ENCODE measurements at places on chromosomes 3 and 15. TPM values are rescaled to one million over a fixed set of nuclear protein-coding genes. Genes with fewer than 3 reads are reported as not detected.

- no peak for DNase-seq
- H3K27me3 ChIP-seq: no peaks in the 10 kb centered on the region
- no peaks in the 10 kb centered on the region for H3K4me1 ChIP-seq
Measured at GRCh38 chr3:9074079-9074478, 110.8 kb upstream of the RAD18 start.

Gene MAP1A
- total RNA-seq: 8.7 TPM

Gene SAMD7
- not detected for total RNA-seq

DNA sequence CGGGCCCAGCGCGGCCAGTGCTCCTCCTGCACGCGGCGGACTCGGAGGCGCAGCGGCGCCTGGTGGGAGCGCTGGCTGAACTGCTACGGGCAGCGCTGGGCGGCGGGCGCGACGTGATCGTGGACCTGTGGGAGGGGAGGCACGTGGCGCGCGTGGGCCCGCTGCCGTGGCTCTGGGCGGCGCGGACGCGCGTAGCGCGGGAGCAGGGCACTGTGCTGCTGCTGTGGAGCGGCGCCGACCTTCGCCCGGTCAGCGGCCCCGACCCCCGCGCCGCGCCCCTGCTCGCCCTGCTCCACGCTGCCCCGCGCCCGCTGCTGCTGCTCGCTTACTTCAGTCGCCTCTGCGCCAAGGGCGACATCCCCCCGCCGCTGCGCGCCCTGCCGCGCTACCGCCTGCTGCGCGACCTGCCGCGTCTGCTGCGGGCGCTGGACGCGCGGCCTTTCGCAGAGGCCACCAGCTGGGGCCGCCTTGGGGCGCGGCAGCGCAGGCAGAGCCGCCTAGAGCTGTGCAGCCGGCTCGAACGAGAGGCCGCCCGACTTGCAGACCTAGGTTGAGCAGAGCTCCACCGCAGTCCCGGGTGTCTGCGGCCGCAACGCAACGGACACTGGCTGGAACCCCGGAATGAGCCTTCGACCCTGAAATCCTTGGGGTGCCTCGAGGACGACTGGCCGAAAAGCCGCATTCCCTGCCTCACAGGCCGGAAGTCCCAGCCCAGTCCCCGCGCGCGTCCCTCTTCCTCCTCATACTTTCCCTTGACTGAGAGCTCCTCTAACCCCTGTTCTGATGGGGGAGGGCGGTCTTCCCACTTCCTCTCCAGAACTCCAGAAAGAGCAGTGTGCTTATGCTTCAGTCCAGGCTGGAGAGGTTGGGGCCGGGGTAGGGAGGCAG lies 1.4 kb upstream of the IL17RC start:
- no peaks in the 10 kb centered on the region for H3K27me3 ChIP-seq
- peaks cover 12% of the 10 kb centered on the region for H3K4me1 ChIP-seq
- peak overlapping the region; percentile 81 for H3K27ac ChIP-seq
- peaks cover 7% of the 10 kb centered on the region for H3K36me3 ChIP-seq
- H3K4me3 ChIP-seq: peak overlapping the region; percentile 80

DNA sequence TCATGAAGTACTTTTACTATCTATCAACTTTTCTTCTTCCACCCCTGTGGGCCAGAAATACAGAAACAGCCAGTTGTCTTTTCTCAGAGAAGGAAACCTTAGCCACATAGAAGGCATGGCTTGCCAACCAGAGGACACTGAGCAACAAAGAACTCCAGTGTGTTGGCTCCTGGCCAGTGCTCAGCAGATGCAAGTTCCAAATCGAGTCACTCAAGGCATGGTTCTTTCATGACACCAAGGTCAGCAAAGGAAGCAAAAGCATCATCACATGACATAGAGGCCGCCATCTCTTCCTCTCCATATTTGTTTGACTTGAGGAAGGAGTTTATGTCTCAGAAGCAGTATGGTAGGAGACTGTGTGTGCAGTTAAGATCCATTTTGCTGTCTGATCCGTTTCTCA lies 92.2 kb downstream of the MYLK start:
- H3K27ac ChIP-seq: no peak overlapping the region
- no peak overlapping the region for H3K4me3 ChIP-seq
- H3K4me1 ChIP-seq: no peaks in the 10 kb centered on the region
- DNase-seq: no peak
- peaks cover 2% of the 10 kb centered on the region for H3K27me3 ChIP-seq

DNA sequence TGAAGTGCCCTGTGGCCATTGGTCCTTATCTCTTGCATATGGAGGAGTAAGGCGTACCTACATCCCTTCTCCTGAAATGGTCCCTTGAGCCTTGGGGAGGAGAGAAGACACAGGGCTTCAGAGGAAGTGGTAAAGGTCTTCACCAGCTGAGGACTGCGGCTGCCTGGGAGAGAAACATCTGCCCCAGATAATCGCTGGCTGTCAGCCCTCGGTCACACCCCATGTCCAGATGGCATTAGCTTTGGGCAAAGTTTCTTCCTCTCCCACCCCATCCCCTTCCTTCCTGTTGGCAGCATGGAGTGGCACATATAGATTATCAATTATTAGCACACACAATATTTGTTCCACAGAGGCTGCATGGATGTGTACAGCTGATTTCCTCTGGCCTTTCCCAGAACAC lies 61.6 kb downstream of the LRTM1 start:
- H3K27me3 ChIP-seq: no peaks in the 10 kb centered on the region
- H3K36me3 ChIP-seq: no peaks in the 10 kb centered on the region
- no peak overlapping the region for H3K27ac ChIP-seq
- no peaks in the 10 kb centered on the region for H3K4me1 ChIP-seq
- no peak overlapping the region for H3K4me3 ChIP-seq

Gene CPLX3
- not detected for total RNA-seq

- no peaks in the 10 kb centered on the region for H3K27me3 ChIP-seq
- H3K27ac ChIP-seq: no peak overlapping the region
- no peak for DNase-seq
- peaks cover 22% of the 10 kb centered on the region for H3K4me1 ChIP-seq
- H3K4me3 ChIP-seq: no peak overlapping the region
Measured at GRCh38 chr3:44478606-44479094, 1.2 kb upstream of the ZNF445 start.

Gene ADPRH
- total RNA-seq: 12.6 TPM

GRCh38 chr3:128145279-128145678 lies 8.0 kb upstream of the EEFSEC start:
- no peak overlapping the region for H3K4me3 ChIP-seq
- H3K27me3 ChIP-seq: no peaks in the 10 kb centered on the region
- peak; percentile 23 for DNase-seq

DNA sequence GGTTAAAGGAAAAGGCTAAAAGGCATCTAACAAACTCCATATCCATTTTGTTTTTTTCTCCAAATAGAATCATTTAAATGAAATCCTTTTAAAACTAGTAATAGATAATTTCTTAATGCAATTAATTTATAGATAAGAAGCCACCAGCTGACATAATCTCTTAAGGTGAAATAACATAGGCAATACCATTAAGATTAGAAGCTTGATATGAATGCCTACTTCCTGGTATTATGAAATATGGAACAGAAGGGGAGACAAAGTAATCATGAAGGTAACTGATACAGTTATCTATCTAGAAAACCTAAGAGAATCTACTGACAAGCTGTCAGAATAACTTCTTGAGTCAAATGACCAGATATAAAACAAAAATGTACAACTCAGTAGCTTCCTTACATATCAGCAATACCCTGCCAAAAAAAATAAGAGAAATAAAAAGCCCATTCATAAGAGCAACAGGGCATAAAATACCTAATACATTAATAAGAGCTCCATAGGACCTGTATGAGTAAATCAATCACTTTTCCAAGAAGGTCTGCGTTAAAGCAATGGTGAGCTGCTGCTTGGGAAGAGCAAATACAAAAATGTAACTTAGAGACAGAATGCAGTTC lies 10.7 kb downstream of the EHD4 start:
- H3K4me1 ChIP-seq: peaks cover 15% of the 10 kb centered on the region
- H3K27me3 ChIP-seq: no peaks in the 10 kb centered on the region
- H3K4me3 ChIP-seq: no peak overlapping the region
- DNase-seq: no peak
- no peaks in the 10 kb centered on the region for H3K36me3 ChIP-seq

DNA sequence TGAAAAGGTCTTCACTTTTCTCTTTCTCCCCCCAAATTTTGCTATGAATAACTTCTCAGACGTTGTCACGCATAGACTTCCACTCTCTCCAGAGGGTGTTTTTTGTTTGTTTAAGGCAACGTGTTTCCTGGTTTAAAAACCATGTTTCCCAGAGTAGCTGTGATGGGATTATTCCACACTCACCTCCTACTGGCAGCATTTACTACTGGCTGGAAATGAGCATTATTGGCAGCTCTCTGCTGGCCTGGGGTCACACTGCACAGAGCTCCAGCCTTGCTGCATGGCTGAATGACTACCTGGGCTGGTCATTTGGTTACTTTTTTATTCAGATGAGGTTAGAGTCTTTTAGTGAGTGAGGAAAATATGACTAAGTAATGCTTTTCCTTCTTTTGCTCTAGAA lies 65.2 kb downstream of the RARB start:
- DNase-seq: no peak
- no peaks in the 10 kb centered on the region for H3K36me3 ChIP-seq
- H3K27ac ChIP-seq: no peak overlapping the region

Gene GNAT1
- total RNA-seq: not detected

DNA sequence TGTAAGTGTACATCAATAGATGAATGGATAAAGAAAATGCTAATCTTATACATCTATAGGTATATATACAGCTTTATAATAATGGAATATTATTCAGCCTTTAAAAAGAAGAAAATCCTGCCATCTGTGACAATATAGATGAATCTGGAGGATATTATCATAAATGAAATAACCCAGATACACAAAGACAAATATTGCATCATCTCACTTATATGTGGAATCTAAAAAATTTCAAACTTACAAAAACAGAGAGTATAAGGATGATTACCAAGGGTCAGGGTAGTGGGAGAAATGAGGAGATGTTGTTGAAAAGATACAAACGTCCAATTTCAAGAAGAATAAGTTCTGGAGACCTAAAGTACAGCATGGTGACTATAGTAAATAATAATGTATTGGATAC lies 85.4 kb upstream of the AGTR1 start:
- no peak overlapping the region for H3K27ac ChIP-seq
- H3K36me3 ChIP-seq: no peaks in the 10 kb centered on the region
- no peaks in the 10 kb centered on the region for H3K4me1 ChIP-seq
- DNase-seq: no peak
- no peak overlapping the region for H3K4me3 ChIP-seq
- H3K27me3 ChIP-seq: no peaks in the 10 kb centered on the region

GRCh38 chr15:51759557-51760070 lies 8.2 kb downstream of the TMOD2 start:
- no peak for DNase-seq
- no peak overlapping the region for H3K27ac ChIP-seq
- H3K4me1 ChIP-seq: no peaks in the 10 kb centered on the region
- no peaks in the 10 kb centered on the region for H3K27me3 ChIP-seq
- H3K4me3 ChIP-seq: no peak overlapping the region

Gene VEPH1
- total RNA-seq: 0.34 TPM

Gene EPHB3
- 0.63 TPM for total RNA-seq

- H3K36me3 ChIP-seq: peaks cover 4% of the 10 kb centered on the region
- DNase-seq: no peak
- H3K27me3 ChIP-seq: no peaks in the 10 kb centered on the region
- H3K4me3 ChIP-seq: no peak overlapping the region
- no peaks in the 10 kb centered on the region for H3K4me1 ChIP-seq
Measured at GRCh38 chr3:146102885-146103284, 58.1 kb downstream of the PLOD2 start.

Gene ADAMTSL3
- 12.8 TPM for total RNA-seq

DNA sequence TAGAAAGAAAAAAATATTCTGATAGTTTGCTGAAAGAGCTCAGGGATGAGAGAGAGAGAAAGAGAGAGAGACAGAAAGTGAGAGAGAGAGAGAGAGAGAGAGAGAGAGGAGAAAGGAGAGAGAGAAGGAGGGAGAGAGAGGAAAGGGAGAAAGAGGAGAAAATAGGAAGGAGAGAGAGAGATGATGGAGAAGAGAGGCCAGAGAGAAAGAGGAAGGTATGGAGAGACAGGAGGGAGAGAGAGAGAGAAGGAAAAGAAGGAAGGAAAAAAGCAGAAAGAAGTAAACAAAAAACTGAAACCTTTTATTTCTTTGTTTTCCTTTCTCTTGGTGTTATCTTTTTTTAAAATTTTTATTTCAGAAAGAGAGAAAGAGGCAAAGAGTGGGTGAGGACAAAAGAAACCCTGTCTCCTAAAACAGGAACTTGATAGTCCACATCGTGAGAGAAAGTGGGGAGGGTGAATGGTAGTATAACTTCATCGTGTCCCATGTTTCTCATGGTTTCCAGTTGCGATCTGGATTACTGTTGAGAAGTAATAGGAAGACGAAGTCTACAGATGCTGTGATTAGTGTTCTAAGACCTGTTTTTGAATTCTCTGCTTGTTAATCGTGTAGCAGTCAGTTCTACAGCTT lies 279.7 kb downstream of the LPP start:
- no peak overlapping the region for H3K4me3 ChIP-seq
- H3K36me3 ChIP-seq: no peaks in the 10 kb centered on the region
- H3K27me3 ChIP-seq: no peaks in the 10 kb centered on the region

GRCh38 chr3:112376992-112377391 lies 44.0 kb downstream of the CD200 start:
- no peaks in the 10 kb centered on the region for H3K27me3 ChIP-seq
- H3K4me1 ChIP-seq: no peaks in the 10 kb centered on the region
- H3K36me3 ChIP-seq: no peaks in the 10 kb centered on the region
- DNase-seq: no peak
- no peak overlapping the region for H3K27ac ChIP-seq

Gene LRRN1
- total RNA-seq: 12.6 TPM

DNA sequence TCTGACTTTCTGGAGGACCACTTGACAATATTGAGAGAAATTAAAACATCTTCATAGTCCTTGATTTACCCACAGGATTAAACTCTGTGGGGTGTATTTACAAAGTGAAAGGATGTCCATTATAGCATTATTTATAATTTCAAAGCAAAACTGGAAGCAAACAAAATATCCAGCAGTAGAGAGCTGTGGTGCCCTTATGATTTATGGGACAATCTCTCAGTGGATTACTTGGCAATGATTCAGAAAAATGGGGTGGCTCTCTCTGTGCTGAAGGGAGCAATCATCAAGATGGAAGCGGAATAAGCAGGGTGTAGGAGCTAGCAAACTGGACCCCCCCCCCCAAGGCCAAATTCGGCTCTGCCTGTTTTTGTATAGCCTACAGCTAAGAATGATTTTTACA lies 9.0 kb downstream of the PPCDC start:
- H3K4me1 ChIP-seq: peaks cover 13% of the 10 kb centered on the region
- H3K27me3 ChIP-seq: no peaks in the 10 kb centered on the region
- DNase-seq: no peak
- H3K36me3 ChIP-seq: peaks cover 5% of the 10 kb centered on the region
- no peak overlapping the region for H3K27ac ChIP-seq
- no peak overlapping the region for H3K4me3 ChIP-seq

Gene CLSTN2
- 2.3 TPM for total RNA-seq

Measured in psoas muscle (tissue), 8 donors.